ENCODE measurements at places on chromosomes 6 and 20.

DNA sequence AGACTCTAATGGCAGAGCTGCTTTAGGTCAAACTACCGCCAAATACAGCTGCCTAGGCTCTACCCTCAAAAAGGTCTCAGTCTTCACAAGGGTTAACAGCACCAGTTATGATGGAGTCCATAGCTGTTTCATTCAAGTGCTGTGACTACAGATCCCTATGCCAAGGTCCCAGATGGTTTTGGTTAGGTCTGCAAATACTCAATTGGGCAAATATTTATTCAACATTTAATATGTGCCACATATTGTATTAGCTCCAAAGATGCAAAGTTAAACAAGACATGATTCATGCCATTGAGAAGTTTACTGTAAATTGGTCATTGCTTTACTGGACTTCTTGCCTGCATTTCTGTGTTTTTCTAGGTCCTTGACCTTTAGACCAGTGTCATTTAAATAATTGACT lies 55.8 kb upstream of the TFAP2D start:
- DNase-seq, result no peak

GRCh38 chr6:51118792-51119191 lies 300.1 kb downstream of the TFAP2B start:
- DNase-seq, result no peak

DNA sequence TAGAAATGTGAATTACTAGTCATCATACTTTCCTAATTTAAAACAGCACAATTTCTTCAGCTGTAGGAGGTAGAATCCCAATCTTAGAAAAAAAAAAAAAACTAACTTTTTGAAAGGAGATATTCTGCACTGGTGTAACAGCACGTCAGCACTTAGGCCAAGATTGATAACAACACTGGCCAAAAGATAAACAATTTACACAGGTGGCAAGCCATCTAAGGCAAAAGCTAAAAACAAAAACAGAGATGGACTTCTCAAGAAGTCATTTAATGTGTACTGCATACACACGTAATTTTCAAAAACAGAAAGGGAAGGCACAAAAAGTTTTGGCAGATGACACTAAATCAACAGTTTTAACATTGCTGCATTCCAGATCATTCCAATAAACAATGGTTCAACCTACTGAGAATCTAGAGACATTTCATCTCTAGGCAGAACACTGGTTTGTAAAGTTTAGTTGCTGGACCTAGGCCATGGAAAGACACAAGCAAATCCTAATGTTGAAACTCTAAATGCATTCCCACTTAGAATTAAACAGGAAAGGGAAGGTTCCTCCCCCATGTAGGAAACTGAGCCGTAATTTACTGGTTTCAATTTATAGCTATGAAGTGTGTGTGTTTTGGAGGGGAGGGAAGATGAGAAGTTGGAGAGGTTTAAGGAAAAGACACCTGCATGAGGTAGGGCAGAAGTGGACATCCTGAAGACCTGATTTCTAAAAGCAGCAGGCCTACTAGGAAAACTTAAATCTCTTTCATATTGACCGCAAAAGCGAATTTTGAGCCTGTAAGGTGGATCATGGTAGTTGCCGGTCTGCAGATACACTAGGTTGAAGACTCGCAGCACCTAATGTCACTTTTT lies 1.3 kb downstream of the GCLC start:
- DNase-seq, result no peak

DNA sequence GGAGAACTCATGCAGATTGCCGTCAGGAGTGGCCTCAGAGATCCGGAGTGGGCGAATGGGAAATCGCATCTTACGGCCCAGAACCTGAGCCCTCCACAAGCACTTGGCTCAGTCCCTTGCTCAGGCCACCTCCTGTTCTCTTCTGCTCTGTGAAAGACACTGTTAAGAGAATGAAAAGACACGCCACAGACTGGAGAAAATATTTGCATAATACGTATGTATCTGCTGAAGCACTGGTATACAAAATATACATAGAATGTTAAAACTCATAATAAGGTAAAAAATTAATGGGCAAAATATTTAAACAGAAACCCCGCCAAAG lies 838 bp upstream of the POM121L2 start:
- DNase-seq, result no peak

GRCh38 chr6:20408851-20409250 lies 7.2 kb downstream of the E2F3 start:
- no peak for DNase-seq

GRCh38 chr6:32483968-32484613 lies 44.4 kb downstream of the HLA-DRA start:
- DNase-seq, result no peak

DNA sequence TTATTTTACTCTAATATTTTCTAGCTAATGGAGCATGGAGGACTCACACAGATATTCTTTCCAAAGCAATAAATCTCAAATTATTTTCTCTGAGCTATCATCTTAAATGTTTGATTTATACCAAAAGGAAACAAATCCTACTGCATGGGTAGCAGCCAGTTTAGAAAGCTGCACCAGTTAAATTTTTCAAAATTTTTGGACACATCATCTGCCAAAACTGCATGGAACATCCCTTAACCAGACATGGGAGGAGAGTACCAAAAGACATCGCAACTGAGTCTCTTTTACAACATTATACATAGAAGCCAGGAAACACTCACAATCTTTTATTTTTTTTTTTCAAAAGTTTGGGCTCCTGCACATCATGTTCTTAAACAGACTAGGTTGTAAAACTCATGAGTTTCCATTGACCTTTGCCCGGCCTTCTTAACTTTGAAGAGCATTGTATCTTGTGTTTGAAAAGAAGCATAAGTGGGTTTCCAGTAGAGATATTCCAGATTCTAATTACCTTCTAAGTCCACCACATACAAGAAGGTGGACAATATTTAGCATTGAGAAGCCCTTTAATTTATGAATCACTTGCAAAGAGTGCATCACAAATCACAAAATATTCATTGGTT lies 87.7 kb upstream of the HMGCLL1 start:
- DNase-seq, result no peak

- DNase-seq, result no peak
Observed at GRCh38 chr20:47534405-47534804, 32.7 kb downstream of the NCOA3 start.

DNA sequence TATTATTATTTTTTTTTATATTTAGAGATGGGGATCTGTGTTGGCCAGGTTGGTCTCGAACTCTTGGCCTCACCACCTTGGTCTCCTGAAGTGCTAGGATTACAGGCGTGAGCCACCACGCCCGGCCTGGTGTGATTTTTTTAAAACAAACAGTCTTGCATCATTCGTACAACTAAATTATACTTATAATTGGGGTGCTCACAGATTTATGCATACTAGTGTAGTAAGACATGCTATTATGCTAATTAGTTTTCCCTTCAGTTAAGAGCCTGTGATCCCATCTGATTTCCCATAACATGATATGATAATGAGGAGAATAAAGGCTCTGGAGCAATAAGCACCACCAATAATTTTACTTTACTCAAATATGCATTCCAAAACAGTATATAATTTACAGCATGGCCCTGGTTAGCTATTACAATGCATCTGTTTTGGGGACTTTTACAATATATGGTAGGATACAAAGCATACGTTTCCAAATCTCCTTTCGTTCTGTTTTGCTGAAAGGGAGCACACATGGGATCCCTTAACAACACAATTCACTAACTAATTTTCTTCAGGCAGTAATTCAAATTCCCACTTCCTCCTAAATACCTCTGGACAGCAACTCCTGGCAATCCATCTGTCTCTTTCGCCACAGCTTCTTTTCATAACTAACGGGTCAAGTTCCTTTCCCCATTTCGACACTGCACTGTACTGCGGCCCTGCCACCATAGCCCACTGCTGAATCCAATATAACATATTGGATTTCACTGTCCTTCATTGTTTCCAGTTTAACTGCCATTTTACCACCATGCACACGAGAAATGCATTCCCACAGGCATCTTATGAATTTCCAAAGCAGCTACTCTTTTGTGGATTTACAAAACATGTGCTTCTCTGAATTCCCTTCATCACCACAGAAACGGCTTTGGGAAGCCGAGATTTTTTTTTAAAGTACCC lies 1.7 kb downstream of the NUDT3 start:
- peak; percentile 21 for DNase-seq

GRCh38 chr6:2449572-2449940 lies 204.2 kb upstream of the GMDS start:
- no peak for DNase-seq

DNA sequence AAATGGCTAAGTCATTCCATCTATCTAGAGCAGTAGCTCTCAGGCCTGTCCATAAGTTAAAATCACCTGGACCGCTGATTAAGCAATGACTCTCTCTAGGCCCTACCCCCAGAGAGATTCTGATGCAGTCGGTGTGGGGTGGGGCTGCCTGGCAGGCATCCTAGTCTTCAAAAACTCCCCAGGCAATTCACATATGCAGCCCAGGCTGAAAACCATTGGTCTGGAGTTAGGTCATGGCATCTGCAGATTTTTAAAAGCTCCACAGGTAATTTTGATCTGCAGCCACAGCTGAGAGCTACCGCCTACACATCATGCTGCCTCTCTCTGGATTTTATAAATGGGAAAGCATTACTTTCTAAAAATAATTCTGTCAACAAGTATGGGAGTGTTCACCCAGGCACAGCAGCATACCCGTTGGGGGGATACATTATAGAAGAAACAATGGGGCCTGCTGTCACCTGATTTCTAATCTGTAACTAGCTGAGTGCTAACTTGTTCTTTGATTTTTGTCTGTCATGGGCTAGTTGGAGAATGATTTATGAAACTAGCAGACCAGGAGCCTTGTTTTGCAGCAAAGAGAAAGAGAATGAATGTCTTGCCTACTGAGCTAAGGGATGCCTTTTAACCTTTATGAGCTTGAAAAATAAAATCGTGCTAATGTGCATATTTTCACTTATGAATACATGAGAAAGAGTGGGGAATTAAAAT lies 44.1 kb upstream of the ATXN1 start:
- DNase-seq, result no peak

GRCh38 chr6:69843189-69843588 lies 23.2 kb upstream of the COL19A1 start:
- DNase-seq, result no peak

- DNase-seq, result no peak
Observed at GRCh38 chr6:166365221-166365620, 17.5 kb downstream of the MPC1 start.

- no peak for DNase-seq
Observed at GRCh38 chr6:137982418-137983189, 115.5 kb downstream of the TNFAIP3 start.

DNA sequence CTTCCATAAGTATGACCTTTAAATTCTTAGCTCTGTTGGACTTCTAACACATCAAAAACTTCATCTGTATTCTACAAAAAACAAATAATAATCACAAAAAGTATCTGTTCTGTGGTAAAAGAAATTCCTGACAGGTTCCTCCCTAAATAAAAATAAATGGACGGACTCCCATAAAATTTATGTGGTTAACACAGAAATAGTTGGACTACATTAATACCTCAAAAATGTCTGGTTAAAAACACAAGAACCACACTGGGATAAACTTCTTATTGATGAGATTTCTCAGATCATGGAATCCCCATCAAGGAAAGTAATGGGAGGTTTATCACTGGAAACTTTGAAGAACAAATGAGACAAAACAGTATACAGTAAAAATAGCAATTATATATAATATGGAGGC lies 172.4 kb downstream of the MOXD1 start:
- DNase-seq, result no peak

DNA sequence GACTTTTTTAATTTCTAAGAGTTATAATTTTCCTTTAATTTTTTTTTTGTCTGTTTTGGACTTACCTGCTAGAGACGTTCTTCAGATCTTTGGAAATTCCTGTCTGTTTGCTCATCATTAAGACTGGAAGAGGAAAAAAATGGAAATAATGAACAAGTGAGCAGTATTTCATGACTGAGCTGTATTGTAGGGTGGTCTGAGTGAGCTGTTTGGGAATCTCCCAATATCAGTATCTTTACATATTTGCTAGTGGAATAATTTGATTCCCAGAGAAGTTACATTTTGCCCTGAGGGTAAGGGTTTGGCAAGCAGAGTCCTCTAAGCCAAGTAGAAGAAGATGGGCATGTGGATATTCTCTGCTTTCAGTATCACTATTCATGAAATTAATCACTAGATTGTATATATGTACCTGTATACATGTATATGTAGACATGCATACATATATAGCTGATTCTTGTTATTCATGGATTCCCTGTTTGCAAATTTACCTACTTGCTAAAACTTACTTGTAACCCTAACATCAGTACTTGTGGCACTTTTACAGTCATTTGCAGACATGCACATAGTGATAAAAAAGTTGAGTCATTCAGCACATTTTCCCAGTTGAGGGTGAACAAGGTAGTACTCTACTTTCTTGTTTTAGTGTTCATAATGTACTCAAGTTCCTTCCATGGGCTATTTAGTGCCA lies 13.5 kb downstream of the ZC2HC1B start:
- DNase-seq, result no peak

DNA sequence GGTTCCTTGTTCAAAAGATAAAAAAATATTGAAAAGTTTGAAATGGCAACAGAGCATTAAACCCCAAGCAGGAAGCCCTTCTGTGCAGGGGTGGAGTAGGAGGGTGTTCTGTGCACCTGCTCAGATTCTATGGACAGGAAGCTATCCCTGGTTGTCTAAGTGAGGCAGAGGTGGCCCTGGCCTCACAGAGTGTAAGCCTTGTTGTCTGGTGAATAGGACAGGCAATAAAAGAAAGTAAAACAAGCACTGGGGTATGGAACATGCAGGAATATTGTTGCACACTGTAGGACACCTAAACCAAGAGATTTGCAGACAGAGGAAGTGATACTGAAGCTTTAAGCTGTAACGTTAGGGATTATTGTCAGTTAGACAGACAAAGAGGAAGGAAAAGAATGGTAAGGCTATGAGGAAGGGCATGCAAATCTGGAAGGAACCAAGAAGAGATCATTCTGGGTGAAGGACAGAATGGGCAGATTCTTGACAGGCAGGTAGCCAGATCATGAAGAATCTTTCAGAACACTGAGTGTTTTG lies 66.8 kb downstream of the TBC1D7 start:
- DNase-seq, result no peak

DNA sequence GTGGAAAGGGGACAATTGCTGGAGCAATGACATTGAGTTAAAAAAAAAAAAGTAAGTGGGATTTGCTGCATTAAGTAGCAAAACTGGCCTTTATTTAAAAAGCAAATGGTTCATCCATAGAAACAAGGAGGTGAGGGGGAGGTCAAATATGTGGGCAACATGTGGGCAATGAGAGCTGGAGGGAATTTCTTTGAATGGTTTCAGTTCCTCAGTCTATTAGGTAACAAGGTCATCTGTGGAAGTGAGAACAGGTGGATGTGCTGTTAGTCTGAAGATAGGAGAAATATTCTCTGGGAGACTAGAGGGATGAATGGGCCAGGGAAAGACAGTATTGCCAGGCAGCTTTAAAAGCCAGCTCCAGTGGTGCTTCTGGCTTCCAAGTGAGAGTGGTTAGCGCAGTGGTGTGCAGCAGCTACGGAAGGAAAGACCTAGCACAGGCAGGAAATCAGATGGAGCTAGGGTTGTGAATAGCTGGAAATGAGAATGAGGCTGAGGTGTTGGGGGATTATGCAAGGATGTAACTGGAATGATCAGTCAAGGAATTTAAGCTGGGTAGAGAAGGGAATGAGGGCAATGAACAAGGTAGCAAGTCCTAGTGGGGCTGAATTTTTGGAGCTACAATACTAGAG lies 727.6 kb downstream of the PTPRT start:
- no peak for DNase-seq

- no peak for DNase-seq
Observed at GRCh38 chr20:44979090-44979621, 12.8 kb downstream of the STK4 start.

- DNase-seq, result no peak
Observed at GRCh38 chr20:57069442-57069841, 197.0 kb downstream of the BMP7 start.
